ENCODE measurements at places on chromosomes 12 and 14.

- no peak for DNase-seq
Measured at GRCh38 chr14:54676812-54677708, 110.1 kb downstream of the SAMD4A start.

- no peak for DNase-seq
Measured at GRCh38 chr14:76564471-76565422, 188.8 kb downstream of the ESRRB start.

- DNase-seq, result no peak
Measured at GRCh38 chr14:71354801-71355200, 447.5 kb downstream of the PCNX1 start.

- DNase-seq, result no peak
Measured at GRCh38 chr12:62516927-62517326, 50.3 kb downstream of the MON2 start.

DNA sequence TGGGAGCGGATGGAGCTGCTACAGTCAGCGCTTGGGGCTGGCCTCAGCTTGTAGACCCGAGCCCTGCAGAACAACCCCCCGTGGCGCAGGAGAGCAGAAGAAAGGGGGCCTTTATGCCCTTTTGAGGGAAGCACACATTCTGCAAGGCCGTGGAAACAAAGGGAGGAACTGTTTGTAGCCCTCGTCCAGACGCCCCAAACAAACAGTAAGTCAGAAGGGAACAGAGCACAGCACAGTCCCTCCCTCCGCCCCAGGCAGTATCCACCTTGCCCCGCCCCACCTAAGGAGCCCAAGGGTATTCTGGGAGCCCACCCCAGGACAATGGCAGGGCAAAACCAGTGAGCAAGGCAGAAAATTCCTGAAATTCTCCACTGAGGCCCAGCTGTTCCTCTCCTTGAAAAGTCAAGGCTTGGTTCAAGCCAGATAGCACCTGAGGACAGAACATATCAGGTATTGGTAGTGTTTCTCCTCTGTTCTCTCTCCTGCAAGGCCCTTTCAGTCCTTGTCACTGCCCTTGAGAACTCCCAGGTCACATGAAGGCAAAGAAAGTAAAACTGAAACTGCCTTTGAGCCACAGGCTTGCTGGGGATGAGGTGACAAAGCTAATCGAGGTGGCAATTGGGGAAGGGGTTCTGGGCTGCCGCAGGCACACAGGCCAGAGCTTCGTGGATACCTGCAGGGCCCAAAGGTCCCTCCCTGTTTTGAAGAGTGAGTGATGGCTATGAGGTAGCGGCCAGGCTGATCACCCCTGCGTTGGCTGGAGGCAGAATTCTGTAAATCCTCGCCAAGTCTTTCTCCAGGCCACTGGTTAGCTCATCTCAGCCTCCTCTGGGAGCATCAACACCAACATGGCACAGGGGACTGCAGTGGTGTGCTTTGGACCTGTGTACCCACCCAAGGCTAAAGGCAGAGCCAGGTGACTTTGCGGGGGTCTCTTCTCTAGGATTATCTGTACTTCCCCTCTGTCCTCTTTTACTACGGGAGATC lies 499 bp downstream of the DGLUCY start:
- peak; percentile 73 for DNase-seq

DNA sequence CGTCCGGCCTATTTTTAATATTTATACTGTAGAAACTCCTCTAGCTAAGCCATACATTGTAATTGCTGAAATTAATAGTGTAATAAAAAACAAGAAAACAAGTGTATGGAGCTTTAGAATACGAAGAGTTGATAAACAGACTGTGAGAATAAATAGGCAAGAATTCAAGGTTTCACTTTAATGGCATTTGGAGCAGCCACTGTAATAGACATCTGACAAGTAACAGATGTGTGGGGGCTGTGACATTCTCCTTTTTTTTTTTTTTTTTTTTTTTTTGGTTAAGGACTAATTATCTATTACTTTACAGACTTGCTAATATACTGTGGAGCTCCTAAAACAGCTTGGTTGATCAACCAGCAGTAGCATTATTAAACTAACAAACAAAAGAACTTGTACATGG lies 42.1 kb upstream of the CFAP54 start:
- DNase-seq, result no peak

- DNase-seq, result no peak
Measured at GRCh38 chr12:10661338-10661737, 12.5 kb downstream of the STYK1 start.

DNA sequence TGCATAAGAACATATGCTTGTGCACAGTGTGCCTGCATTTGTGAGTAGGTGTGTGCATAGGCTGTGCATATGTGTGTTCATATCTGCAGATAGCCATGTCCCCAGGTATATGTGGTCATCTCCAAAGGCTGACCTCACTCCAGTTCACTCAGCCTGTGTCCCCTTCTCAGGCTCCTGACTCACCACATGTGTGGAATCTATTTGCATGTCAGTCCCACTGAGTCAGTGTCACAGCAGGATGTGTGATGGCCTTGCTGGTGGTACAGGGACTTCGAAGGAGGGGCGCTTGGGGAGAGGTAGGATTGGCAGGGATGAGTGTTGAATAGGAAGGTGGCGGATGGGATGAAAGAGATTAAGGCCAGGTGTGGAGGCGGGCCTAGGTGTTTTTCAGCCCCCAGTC lies 35.5 kb downstream of the KRT80 start:
- no peak for DNase-seq

Measured in NK-92 treated with Interleukin-12 subunit alpha and Interleukin-12 subunit beta, amount 100 ng/mL, for 24 hours (cell line).